ENCODE measurements at places on chromosomes 1 and 21.

GRCh38 chr21:41411449-41412089 is 14.5 kb upstream of the MX1 start:
- peak; percentile 31 for DNase-seq

DNA sequence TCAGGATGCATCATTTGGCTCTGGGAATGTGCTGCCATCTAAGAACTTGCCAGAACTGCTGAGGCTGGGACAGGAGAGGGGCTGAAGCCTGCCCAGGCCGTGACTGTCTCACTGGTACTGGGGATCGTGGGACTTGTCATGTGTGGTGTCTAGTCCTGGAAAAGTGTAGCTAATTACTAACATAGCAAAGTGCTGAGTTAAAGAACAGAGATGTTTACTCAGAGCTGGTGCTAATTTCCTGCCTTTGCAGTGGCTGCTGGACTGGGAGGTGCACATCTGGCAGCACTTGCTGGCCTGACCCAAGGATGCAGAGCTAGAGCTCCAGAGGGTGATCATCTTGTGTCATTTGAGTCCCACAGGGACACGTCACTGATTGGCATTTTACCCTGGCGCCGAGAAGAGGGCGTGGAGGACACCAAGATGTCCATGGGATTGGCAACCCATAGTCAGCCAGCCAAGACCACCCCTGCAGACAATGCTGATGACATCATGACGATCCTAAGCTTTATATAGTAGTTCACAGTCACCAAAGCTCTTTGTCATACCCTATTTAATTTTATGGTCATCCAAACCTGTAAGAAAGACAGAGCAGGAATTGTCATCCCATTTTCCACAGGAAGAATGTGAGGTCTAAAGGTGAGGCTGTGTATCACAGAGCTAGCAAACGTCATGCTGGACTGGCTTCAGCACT is 110.1 kb upstream of the SLC44A3 start:
- no peak for DNase-seq

- DNase-seq = no peak
These were observed 32.9 kb downstream of the RAB3B start for GRCh38 chr1:51957618-51958017.

DNA sequence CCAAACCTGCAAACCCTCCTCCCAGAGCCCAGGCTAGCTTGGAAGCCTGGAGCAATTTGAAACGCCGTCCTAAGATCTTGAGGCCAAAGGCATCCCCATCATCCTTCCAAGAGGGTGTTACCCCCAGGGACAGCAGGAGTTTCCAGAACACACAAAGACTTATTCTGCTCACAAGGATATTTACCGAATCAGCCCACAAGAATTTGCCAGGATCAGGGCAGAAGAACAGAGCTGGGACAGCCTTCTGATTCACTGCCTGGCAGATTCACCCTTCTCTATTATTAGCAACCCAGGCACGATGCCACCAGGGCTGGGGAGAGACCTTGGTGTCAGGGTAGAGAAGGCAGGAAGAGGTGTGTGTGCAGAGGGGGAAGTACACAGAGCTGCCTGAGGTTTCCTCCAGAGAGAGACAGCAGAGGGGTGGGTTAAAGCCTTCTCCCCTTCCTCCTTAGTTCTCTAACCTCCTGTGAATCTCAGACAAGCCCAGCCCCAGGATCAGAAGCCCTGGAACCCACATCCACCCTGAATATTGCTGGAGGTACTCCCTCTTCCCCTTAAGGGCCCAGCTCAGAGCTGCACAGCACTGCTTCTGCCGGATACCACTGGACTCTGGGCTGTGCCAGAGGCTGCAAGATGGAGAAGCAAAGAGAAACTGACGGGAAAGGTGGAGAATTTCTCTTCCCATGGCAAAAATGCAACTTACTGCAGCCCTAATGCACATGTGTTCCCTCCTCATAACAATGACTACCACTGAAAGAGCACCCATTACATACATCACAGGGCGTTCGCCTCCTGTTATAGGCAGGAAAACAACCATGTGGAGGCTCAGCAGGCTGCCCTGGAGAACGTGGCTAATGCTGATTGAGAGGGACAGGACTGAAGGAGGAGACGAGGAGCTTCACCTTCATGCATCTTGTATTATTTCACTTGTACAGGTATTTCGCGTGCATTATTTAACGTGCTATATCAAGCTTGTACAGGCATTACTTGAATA is 61.8 kb downstream of the ITPKB start:
- peak; percentile 70 for DNase-seq

DNA sequence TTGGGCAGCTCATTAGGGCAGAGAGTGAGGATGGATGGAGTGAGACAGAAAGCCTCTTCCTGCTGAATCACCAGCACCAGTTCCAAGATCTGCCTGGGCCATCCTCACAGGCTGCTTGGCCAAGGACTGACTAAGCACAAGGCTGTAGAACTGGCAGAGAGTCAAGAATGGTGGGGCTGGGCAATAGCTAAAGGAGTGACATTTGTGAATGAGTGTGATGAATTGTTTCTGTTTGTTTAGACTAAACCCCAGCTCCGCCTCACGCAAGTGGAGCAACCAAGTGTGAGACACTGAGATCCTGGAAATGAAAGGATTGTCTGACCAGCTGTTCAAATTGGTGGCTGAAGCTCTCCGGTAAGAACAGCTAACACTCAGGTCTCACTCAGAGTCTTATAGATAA is 38.6 kb downstream of the BRINP2 start:
- no peak for DNase-seq

GRCh38 chr1:167165948-167166689 is 54.6 kb upstream of the POU2F1 start:
- DNase-seq = no peak

DNA sequence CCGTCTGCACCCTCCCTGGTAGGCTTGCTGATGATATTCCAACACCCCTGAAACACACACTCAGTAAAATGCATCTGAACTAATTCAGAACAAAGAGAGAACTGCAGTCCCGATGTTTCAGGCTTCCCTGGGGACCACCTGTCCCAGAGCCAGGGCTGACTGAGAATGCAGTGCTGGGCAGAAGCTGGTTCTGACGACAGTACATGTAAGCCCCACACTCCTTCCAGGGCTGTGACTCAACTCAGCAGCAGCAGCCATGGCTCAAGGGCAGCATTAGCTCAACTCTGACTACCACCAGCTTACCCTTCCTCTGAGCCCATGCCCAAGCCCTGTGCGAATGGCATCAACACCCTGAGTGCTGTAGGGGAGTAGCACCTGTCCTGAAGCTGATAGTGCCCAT is 56.4 kb upstream of the SIPA1L2 start:
- DNase-seq = no peak
